D341Med (cell line): ENCODE measurements at places on chromosomes 4 and X.

DNA sequence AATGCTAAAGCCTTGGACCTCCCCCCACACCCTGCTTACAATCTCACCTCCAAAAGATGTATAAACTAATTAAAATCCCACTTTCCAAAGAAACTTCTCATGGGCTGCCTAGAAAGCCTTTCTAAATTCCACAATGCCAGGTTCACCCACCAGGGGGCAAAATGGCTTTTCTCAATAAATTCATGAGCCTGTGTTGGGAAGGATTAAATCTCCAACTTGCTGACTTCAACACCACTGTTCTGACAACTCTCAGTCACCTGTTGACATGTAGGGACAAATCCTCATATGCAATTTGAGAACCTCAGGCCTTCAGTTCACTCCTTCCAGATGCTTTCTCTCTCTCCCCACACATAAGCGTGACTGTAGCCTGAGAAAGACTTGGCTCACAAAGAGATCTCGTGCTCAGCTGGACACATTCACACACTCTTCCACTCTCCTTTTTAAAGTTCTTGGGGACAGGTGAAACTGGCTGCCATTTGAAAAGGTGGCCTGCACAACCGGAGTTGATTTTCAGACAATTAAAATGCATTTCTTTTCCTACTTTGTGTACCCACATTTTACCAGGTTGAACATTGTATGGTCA is 88.6 kb upstream of the PRPS2 start:
- DNase-seq = peak; percentile 20

- DNase-seq = no peak
Observed at GRCh38 chr4:53865054-53865453, 199.4 kb downstream of the CHIC2 start.

- DNase-seq = no peak
Observed at GRCh38 chr4:139728840-139729239, 63.2 kb downstream of the MGST2 start.

DNA sequence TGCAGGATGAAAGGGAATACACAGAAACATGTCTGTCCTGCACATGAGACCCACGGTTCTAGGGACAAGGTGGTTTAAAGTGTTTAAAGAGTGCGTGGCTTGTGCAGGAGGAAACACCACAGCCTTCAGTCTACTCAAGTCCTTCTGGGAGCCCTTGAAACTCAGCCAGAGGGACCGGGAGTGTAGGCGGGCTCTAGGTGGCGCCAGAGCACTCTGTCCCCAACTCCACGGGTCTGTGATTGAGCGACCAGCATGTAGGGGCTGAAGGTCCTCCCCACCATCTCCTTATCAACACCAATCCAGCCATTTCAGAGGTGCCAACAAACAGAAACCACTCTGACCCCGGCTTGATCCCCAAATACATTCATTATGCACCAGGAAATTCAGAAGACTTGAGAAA is 82.0 kb upstream of the CLDN34 start:
- peak; percentile 74 for DNase-seq

- DNase-seq = peak; percentile 10
Observed at GRCh38 chr4:85644061-85644460, 169.1 kb downstream of the ARHGAP24 start.

DNA sequence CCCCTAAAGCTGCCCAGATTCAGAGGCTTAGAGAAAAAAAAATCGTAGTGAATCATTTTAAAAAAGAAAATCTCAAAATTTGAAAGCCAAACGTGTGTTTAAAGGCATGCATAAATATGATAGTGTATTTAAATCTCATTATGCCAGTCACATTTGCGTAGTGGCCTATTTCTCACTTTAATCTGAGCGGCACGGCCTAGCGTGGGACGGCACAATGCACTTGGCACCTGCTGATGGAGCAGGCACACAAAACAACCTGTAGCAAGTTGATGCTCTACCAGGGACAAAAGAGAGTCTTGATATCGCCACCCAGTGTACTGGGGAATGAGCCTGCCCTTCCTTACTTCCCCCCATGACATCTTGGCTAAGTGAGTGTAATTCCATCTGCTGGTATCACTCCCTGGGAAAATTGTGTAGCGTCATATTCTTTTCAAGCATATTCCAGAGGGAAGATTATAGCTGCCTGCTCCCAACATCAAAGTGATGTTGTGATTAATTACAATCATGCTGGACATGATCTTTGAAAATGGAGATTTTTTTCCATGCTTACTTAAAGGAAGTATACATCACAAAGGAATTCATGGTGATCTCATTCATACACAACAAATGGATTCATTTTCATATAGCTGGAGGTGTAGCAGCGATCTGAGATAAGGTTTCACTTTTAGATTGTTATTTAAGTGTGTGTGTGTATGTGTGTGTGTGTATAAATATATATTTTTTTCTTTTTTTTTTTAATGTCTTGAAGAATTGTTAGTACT is 138.8 kb downstream of the DCTD start:
- no peak for DNase-seq

- no peak for DNase-seq
Observed at GRCh38 chrX:25674776-25675175, 463.4 kb upstream of the MAGEB18 start.

- no peak for DNase-seq
Observed at GRCh38 chr4:48470137-48470536, 13.0 kb upstream of the SLC10A4 start.

GRCh38 chrX:16144420-16144819 is 21.1 kb downstream of the GRPR start:
- DNase-seq = no peak

GRCh38 chr4:10180927-10181744 is 64.5 kb upstream of the WDR1 start:
- no peak for DNase-seq

- no peak for DNase-seq
Observed at GRCh38 chrX:66162331-66162822, 1.7 kb upstream of the HEPH start.

DNA sequence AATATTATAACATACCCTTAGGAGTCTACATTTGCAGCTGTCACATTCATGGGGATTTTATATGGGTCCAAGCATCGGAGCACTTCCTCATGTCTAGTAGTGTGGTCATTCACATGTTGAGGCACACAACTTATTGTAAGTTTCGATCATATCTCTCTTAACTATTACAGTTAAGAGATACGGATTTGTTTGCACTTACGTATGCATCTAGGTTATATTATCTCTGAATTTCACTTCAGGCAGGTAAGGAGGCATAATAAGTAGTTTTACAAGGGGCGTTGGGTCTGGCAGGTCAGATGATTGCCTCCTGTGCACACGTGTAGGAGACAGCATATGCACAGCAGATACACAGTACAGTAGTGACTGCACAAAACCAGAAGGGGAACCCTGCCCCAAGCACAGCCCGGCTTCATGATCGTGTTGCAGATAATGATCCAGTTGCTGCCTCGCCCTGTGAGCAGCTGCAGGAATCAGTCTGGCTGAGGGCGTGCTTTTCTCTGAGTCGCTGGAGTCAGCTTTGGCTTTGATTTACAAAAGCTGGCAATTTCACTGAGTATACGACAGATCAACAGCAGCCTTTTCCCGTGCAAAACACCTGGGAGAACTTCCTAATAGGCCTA is 302.9 kb upstream of the GATB start:
- DNase-seq = no peak

- no peak for DNase-seq
Observed at GRCh38 chr4:160238790-160239189, 1135.9 kb downstream of the RAPGEF2 start.

DNA sequence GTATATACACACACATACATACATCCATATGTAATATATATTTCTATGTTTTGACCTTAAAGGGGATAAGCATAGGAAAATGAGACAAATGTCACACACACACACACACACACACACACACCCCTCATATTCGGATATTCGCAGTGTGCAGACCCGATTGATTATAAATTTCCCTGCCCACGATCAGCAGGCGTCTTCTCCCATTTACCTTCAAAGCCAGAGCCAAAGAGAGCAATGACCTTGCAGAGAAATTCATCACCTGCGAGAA is 488 bp downstream of the GPRIN3 start:
- no peak for DNase-seq

DNA sequence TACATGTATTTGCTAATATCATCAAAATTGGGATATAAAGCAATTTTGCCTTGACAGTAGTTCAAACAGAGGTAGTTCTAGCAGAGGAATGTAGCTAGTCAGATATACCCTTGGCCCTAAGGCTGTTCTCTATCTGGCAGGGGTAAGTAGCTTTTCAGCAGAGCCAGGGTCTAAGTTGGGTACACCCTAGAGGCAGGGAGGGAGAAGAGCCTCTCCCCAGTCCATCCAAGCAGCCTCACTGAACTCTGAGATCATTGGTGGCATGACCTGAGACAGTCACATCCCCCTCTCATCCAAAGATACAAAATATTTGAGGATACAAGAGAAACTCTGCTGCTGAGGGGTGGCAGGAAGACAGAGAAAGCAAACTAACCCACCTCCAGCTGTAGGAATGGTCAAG is 343.7 kb downstream of the DHX15 start:
- no peak for DNase-seq

- DNase-seq = no peak
Observed at GRCh38 chrX:119478504-119478903, 10.3 kb downstream of the SLC25A5 start.

DNA sequence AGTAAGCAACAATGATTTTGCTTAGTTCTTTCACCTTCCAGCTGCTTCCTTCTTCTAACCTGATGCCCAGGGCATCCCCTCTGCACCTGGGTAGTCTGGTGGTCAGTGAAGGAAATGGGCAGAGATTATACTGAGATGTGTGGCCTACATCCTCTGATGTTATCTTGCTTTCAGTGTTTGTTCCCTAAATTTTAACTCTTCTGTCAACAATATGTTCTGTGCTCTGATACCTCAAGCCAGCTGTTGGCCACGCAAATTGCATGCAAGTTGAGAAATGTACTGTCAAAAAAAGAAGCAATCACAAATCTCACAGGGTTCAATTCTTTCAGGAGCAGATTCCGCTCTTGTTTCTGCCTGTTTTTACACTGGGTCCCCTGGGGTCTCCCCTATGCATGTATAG is 73.8 kb downstream of the FBXW7 start:
- no peak for DNase-seq

GRCh38 chrX:131901546-131901945 is 121.6 kb upstream of the STK26 start:
- DNase-seq = no peak

GRCh38 chr4:71065991-71066510 is 72.6 kb downstream of the DCK start:
- no peak for DNase-seq

DNA sequence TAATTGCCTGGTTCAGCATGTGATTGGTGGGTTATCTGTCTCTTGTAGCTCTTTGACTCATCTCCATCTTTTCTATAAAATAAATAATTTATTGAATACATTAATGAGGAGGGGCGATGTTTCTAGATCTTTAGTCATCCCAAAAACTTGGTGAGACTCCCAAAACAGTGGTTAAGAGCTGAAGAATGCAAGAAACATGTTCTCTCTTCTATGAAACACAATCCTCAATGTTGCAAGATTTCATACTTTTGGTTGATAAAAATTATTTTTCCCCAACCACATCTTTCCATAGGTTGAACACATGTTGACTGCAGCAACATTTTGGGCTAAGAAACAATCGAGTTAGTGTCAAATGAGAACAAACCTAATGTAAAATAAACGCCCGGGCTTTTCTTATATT is 1.2 kb upstream of the TMEM47 start:
- no peak for DNase-seq

DNA sequence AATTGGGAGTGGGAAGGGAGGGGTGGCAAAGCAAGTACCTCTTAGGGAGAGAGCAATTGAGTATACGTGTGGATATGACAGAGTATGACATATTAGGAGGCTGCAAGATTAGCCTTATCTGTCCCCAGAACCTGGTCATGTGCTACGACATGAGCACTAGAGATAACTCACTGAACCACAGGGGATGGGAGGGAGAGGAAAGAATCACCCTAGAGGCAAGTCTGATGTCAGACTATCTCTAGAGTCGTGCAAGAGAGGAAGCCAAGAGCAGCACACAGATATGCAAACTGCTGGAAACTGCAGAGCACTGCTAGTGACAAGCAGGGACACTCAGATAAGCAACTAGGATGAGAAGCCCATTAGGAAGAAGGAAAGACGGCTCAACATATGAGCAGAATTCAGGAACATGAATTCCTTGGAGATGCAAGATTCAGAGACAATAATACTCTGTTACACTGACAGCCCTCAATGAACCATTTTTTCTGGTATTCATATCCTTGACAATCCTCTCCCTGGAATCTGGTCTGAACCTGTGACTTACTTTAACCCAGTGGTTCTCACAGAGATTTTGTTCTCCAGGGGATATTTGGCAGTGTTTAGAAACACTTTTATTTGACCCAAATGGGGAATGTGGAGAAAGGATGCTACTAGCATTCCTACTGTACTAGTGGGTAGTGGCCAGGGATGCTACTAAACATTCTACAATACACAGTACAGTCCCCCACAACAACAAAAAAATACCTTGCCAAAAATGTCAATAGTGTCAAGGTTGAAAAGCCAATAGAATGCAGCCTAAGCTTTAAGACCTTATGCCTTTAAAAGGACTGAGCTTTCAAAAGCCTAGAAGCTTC is 84.0 kb upstream of the BMP2K start:
- no peak for DNase-seq

DNA sequence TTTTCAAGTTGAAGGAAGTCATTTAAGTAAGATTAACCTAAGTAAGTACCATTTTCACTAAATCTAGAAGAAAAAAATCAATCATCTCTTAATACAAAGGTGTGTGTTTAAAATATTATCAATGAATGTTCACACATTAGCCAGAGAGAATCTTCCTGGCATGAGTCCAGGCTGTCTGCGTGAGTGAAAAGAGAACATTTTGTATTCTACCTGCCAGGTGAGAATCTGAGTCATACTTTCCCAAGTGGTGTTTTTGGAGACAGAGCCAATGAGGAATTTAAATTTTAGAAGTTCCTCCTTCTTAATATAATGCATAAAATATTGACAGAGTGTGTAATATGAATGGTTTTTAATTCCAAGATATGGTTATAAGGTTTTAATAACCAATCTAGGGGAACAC is 371.8 kb upstream of the NR3C2 start:
- no peak for DNase-seq

GRCh38 chr4:109128589-109128988 is 173.9 kb downstream of the COL25A1 start:
- no peak for DNase-seq
